ENCODE measurements at places on chromosomes 3 and 15. TPM values are rescaled to one million over a fixed set of nuclear protein-coding genes. Genes with fewer than 3 reads are reported as not detected.

Gene GRK7
- 0.10 TPM for total RNA-seq

Gene SCN11A
- total RNA-seq = under 0.01 TPM

Gene ROBO1
- 0.42 TPM for total RNA-seq

Gene TEX55
- total RNA-seq = not detected

Gene PLCB2
- 61.7 TPM for total RNA-seq

Gene SIDT1
- total RNA-seq = 38.5 TPM

Gene ACAN
- total RNA-seq = under 0.01 TPM

Gene KBTBD13
- total RNA-seq = under 0.01 TPM
